ENCODE measurements at places on chromosomes 7 and 10.

- DNase-seq = no peak
These were observed 4.3 kb upstream of the NUB1 start for GRCh38 chr7:151337346-151337745.

GRCh38 chr7:140080919-140081318 is 18.2 kb upstream of the PARP12 start:
- DNase-seq = no peak

DNA sequence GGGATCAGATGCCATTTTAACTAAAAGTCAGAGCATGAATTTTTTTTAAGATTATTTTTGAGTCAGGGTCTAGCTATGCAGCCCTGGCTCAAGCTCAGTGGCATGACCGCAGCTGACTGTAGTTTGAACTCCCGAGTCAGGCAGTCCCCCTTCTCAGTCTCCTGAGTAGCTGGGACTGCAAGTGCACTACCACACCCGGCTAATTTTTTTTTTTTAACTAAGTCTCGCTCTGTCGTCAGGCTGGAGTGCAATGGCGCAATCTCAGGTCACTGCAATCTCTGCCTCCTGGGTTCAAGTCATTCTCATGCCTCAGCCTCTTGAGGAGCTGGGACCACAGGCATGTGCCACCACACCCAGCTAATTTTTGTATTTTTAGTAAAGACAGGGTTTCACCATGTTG is 7.8 kb downstream of the TAS2R41 start:
- DNase-seq = peak; percentile 53

DNA sequence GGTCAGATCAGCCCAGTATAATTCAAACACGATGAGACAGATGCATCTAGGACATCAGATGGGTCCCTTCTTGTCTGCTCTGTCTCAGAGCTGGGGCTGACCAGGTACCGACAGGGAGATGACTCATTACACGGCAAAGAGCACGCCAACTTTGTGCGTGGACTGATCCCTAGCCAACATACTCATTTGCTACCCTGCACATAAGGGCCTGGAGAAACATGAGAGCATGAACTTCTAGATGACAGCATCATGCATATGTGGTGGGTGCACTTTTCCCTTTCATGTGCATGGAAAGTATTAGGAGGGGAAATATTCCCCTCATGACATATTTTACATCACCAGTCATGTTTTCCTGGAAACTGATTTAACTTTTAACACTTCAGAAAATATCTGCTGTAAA is 35.1 kb upstream of the NPVF start:
- DNase-seq = no peak

GRCh38 chr10:94042001-94042833 is 48.5 kb downstream of the PLCE1 start:
- peak; percentile 73 for DNase-seq

- DNase-seq = no peak
These were observed 16.2 kb downstream of the MACC1 start for GRCh38 chr7:20200971-20201370.

DNA sequence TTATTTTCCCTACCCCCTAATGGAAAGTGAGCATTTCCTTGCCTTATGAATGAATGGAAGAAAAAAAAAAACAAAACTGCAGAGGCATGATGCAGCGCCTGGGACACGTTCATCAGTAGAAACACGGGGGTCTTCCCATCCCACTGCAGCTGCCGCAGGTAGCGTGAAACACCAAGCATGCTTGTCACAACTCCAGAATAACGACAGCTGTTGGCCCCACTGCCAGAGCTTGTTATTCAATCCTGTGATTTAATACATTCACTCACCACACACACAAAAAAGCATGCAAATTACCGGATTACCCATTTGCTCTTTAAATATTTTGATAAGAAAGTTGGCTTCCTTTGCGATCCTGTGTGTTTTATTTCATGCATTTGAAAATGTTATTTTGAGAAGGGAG is 48.4 kb upstream of the GNA12 start:
- DNase-seq = no peak

DNA sequence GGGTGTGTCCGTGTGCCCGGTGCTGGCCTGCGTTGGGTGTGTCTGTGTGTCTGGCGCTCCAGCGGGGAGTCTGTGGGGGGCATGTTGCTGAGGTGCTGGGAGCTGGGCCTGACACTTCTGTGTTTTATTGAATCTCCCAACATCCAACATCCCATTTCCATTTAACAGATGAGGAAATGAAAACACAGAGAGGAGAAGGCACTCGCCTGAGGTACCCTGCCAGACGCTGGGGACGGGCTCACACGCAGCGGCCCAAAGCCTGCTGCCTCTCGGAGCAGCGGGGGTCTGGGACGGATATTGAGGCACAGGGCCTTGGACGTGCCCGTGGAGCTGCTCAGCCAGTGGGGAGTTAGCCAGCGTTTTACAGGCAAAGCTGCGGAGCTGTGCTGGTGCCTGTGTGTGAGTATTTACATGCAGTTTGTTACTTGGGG is 133.9 kb downstream of the DNAJB6 start:
- no peak for DNase-seq

DNA sequence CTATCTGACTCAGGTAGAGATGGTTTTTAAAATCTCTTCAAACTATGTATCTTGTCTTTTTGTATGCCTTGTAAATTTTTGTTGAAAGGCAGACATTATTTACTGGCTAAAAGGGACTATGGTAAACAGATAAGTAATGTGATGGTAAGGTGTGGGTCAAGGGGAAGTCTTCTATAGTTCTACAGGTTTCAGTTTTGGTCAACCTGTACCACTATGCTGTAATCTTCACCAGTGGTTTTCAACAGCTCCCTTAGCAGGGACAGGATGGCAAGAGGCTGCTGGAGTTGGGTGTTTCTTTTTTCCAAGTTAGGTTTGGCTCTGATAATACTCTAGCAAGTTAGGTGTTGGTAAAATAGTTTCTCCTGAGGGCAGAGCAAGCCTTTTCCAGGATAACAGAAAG is 32.7 kb upstream of the FZD8 start:
- DNase-seq = no peak

DNA sequence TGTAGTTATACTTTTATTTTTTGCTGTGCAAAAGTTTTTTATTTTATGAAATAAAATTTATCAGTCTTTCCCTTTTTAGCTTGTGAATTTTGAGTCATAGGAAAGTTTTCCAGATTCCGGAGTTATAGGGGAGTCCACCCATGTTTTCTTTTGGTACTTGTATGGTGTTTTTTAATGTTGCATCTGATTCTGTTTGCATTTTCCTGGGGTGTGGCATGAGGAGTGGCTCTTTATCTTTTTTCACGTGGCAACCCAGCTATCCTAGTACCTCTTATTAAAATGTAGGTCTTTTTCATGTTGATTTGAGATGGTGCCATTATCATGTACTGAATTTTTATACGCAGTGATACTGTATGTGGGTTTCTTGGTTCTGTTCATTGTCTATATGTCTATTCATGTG is 19.7 kb downstream of the EXOC6 start:
- DNase-seq = no peak

DNA sequence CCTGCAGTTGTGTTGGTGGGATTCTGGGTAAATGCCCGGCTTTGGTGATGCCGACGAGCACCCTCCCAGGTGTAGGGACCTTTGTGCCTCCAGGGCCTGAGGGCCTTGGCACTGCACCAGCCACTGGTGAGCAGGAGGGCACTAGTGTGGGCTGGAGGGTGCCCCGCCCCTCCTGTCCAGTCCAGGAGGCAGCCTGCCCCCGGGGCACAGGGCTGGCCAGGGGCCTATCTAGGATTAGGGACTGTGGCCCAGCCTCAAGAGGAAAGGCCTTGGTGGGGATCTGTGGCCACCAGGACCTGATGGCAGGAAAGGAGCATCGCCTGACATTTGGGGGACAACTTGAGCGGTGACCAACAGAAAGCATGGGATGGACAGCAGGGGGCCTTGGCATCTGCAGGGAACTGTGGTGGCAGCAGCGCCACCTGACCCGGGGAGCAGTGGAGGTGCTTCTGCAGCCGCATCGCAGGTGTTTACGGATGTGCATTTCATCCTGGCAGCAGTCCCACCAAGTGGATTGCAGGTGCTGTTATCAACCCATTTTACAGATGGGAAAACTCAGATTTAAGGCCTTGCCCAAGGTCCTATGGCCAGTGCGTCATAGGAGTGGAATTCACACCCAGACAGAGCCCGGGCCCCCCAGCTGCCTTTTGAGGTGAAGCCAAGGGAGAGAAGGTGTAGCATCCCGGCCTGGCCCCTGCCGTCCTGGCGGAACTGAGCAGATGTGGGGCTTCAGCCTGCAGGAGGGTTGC is 11.1 kb downstream of the ZNF316 start:
- DNase-seq = no peak

- no peak for DNase-seq
These were observed 444.8 kb downstream of the GRID1 start for GRCh38 chr10:85921789-85922188.

DNA sequence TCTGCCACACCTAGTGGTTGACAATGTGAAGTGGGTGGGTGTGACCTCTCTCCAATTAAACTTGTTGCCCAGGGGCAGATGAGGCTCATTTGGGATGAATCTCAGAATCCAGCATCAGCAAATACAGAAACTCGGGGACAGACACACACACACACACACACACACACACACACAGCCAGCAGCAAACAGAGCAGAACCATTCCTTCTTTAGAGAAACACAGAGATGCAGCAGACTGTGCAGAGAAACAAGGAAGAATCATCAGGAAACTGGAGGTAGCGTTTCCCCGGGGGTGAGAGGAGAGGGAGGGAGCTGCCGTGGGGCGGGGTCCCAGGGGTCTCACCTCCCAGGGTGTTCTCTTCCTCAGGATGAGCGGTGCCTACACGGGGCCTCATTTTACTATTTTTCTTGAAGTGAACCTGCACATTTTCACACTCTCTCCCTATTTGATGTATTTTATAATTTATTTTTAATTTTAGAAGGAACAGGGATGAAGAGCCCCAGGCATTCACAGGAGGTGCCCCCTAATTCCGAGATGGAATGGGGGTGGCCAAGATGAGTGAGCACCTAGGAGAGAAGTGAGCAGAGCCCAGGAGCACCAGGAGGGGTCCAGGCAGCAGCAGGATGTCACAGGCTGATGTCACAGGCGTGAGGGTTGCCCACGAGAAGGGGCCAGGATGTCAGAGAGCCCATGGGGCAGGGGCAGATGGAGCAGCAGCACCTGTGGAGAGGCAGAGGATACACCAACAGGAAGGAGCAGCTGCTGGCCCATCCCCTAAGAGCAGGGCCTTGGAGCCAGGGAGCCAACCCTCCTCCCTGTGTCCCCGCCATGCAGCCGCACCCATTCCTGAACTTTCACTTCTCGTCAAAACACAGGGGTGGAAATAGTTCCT is 85.3 kb upstream of the PPP2R2D start:
- DNase-seq = no peak

GRCh38 chr7:30162622-30163124 is 27.9 kb downstream of the MTURN start:
- DNase-seq = no peak

- DNase-seq = no peak
These were observed 589.1 kb downstream of the MAGI2 start for GRCh38 chr7:78864339-78864738.

DNA sequence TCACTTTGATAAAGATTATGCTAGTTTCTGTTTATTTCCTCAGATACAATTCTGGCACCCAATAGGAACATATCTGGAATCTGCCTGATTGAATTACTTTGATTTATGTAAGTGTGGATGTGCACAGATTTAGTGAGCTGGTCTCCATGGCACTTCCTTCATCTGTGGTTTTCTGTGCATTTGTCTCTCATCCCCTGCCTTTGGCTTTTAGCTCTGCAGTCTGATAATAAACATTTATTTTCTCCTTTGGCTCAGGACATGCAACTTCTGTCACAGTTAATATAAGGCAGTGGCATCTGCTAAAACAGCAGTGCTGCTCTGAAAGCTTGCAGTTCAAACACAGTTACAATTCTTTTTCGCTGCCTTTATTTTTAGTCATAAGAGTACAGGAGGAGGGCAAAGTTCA is 273.7 kb upstream of the CHRM2 start:
- DNase-seq = no peak

DNA sequence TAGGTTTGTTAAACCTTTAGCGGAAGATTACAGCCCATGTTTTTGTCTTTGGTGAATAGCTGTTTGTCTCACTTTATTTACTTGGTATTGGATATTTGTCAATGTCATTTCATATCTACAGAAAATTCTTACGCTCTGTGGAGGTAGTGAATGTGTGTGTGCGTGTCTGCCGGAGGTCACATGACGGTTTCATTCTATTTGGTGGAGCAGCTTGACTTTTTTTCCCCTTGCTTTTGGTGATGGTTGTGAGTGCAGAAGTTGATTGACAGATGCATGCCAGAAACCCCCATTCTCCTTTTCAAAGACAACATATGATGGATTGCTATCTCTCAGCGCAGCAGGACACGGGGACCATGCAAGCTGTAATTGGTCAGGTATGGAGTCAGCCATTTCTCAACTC is at the start of gene POU6F2:
Gene POU6F2 (plus strand): TSS at position 225 of the 400 bp plus-strand sequence. CDS start 45 bp downstream, at position 270.
- no peak for DNase-seq

DNA sequence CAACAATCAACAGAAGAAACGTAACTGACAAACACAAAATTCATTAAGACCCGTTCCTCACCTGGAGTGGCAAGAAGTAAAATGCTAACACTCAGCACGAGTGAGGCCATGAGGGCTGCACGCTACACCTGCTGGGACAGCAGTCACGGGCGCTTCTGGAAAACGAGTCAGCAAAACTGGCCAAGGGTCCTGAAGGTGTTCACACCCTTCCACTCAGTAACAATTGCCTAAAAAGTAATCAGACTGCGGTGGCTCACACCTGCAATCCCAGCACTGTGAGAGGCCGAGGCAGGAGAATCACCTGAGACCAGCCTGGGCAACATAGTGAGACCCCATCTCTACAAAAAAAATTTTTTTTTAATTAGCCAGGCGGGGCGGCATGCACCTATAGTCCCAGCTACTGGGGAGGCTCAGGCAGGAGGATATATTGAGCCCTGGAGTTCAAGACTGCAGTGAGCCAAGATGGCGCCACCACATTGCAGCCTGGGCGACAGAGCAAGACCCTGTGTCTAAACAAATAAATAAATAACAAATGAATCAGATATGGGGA is 199.1 kb downstream of the MAD1L1 start:
- DNase-seq = no peak

DNA sequence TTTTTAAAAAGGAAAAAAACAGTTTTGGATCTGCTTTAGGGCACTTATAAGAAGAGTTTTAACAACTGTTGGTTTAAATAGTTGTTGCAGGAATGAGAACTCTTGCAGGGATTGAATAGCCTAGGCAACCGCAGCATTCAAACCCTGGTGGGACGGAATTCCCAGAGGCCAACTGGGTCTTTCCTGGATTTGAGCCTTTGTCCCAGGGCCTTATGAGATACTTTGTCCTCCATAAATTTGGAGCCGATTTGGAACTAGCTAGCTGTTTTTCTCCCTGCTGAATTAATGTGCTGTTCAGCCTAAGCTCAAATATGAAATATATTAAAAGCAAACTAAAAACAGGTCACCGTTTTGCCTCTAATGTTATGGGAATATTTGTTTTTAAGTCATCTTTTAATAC is 109.6 kb downstream of the LRMDA start:
- no peak for DNase-seq

Measured in AG09309 (cell line).